ENCODE measurements at places on chromosomes 4 and X. TPM values are rescaled to one million over a fixed set of nuclear protein-coding genes. Genes with fewer than 3 reads are reported as not detected.
A peak's percentile ranks its signal among the peaks of the same experiment; 100 is the strongest.

Gene SFRP2
- not detected for total RNA-seq

Gene WDR17
- total RNA-seq = 1.5 TPM

Gene PABPC1L2A
- total RNA-seq = not detected

Gene GPR78
- total RNA-seq = not detected

Gene VCX
- total RNA-seq = not detected

Gene MAGEE2
- not detected for total RNA-seq

Gene TSPAN7
- total RNA-seq = not detected

Gene SORCS2
- total RNA-seq = not detected

Gene RPS6KA6
- not detected for total RNA-seq

Gene CLIC2
- 9.2 TPM for total RNA-seq

- peaks cover 5% of the 10 kb centered on the region for H3K4me1 ChIP-seq
- H3K27ac ChIP-seq = no peak overlapping the region
- no peaks in the 10 kb centered on the region for H3K27me3 ChIP-seq
- DNase-seq = no peak
- H3K36me3 ChIP-seq = no peaks in the 10 kb centered on the region
- H3K4me3 ChIP-seq = no peak overlapping the region
These were observed 33.8 kb upstream of the FAT4 start for GRCh38 chr4:125280892-125281403.

DNA sequence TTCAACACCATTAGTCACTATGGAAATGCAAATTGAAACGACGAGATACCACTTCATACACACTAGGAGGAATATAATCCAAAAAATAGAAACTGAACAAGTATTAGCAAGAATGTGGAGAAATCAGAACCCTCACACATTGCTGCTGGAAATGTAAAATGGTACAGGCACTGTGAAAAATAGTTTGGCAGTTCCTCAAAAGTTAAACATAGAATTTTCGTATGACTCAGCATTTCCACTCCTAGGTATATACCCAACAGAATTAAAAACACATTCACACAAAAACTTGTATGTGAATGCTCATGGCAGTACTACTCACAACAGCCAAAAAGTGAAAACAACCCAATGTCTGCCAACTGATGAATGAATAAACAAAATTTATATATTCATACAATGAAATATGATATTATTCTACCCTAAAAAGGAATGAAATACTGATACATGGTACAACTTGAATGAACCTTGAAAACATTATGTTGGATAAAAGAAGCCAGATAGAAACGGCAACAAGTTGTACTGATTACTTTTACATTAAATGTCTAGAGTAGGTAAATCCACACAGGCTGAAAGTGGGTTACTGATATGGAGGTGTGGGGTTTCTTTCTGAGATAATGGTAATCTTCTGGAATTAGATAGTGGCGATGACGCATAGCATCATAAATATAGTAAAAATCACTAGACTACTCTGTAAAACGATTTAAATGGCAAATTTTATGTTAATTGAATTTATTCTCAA is 22.3 kb downstream of the TEC start:
- no peaks in the 10 kb centered on the region for H3K36me3 ChIP-seq
- H3K27ac ChIP-seq = peak overlapping the region; percentile 25
- no peak overlapping the region for H3K4me3 ChIP-seq
- DNase-seq = peak; percentile 50

GRCh38 chr4:98556451-98556850 is 102.0 kb downstream of the TSPAN5 start:
- H3K36me3 ChIP-seq = no peaks in the 10 kb centered on the region
- DNase-seq = no peak
- H3K27ac ChIP-seq = no peak overlapping the region
- H3K27me3 ChIP-seq = no peaks in the 10 kb centered on the region
- peaks cover 11% of the 10 kb centered on the region for H3K4me1 ChIP-seq

DNA sequence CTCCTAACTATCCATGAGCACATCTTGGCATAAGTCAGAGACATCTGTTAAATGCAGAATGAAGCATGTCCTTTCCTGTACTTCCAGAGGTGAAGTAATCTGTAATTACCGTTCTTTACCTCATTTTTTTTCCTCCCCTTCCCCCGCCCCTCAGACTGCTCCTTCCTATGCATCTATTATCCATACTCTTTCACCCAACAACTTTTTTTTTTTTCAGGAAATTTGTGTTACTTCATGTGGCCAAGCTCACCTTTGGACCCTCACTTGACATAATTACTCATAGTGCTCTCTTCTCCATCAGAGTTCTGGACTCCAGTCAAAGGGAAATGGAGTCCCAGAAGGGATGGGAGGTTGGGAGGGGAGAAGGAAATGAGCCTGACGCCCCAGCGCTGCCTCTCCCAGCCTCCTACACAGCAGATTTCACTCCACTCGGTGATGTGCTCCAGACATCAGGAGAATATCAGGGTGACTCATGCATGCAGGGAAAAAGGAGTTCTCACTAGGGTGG is 568.8 kb downstream of the STIM2 start:
- no peak overlapping the region for H3K4me3 ChIP-seq
- H3K4me1 ChIP-seq = peaks cover 7% of the 10 kb centered on the region
- no peak overlapping the region for H3K27ac ChIP-seq
- no peaks in the 10 kb centered on the region for H3K27me3 ChIP-seq
- H3K36me3 ChIP-seq = no peaks in the 10 kb centered on the region

GRCh38 chr4:122764821-122765215 is 32.3 kb downstream of the BBS12 start:
- peak overlapping the region; percentile 51 for H3K4me3 ChIP-seq
- H3K27ac ChIP-seq = peak overlapping the region; percentile 92
- H3K27me3 ChIP-seq = no peaks in the 10 kb centered on the region
- H3K4me1 ChIP-seq = peaks cover 17% of the 10 kb centered on the region
- H3K36me3 ChIP-seq = peaks cover 7% of the 10 kb centered on the region
- peak; percentile 76 for DNase-seq

DNA sequence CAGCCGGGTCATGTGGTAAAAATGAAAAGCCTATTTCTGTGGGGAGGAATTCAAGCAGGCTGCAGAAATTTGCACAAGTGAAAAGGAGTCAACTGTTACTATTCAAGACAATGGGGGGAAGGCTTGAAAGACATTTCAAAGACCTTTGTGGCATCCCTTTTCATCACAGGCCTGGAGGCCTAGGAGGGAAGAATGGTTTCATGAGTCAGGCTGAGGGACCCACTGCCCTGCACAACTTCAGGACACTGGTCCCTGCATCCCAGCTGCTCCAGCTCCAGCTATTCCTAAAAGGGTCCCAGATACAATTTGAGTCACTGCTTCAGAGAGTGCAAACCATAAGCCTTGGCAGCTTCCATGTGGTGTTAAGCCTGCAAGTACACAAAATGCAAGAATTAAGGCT is 85.3 kb upstream of the POU3F4 start:
- no peak overlapping the region for H3K27ac ChIP-seq
- H3K27me3 ChIP-seq = no peaks in the 10 kb centered on the region
- no peak overlapping the region for H3K4me3 ChIP-seq
- DNase-seq = no peak
- no peaks in the 10 kb centered on the region for H3K36me3 ChIP-seq
- H3K4me1 ChIP-seq = no peaks in the 10 kb centered on the region

DNA sequence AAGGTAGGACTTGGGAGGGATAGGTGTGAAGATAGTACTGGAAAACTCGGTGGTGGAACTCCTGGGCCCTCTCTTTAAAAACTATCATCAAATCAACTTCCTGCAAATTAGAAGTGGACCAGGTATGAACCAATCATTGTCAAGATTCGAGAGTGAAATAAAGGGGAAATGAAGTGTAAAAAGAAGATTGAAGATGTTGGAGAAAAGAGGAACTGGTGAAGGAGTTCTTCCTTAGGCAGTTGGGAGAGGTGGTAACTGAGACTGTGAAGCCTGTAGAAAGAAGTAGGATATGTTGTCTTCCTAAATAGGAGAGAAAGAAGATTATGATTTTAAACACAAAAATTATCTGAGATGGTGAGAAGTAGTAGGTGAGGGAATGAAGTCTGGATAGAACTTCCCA is 212.2 kb downstream of the PPP1R2C start:
- no peaks in the 10 kb centered on the region for H3K4me1 ChIP-seq
- no peak for DNase-seq
- no peak overlapping the region for H3K27ac ChIP-seq
- peaks cover 43% of the 10 kb centered on the region for H3K27me3 ChIP-seq
- no peak overlapping the region for H3K4me3 ChIP-seq

- H3K4me1 ChIP-seq = peaks cover 5% of the 10 kb centered on the region
- no peak for DNase-seq
- H3K36me3 ChIP-seq = peaks cover 27% of the 10 kb centered on the region
These were observed 21.9 kb downstream of the AP1AR start for GRCh38 chr4:112253382-112254000.

- peak overlapping the region; percentile 4 for H3K27ac ChIP-seq
- no peak overlapping the region for H3K4me3 ChIP-seq
- no peaks in the 10 kb centered on the region for H3K27me3 ChIP-seq
- peaks cover 21% of the 10 kb centered on the region for H3K36me3 ChIP-seq
- no peaks in the 10 kb centered on the region for H3K4me1 ChIP-seq
These were observed 157.6 kb downstream of the ATRX start for GRCh38 chrX:77628294-77629025.

GRCh38 chrX:44400588-44400987 is 57.1 kb upstream of the EFHC2 start:
- no peak overlapping the region for H3K27ac ChIP-seq
- H3K4me1 ChIP-seq = peaks cover 14% of the 10 kb centered on the region
- H3K27me3 ChIP-seq = peaks cover 26% of the 10 kb centered on the region
- H3K36me3 ChIP-seq = no peaks in the 10 kb centered on the region
- peak; percentile 90 for DNase-seq

- H3K27ac ChIP-seq = no peak overlapping the region
- H3K27me3 ChIP-seq = no peaks in the 10 kb centered on the region
- no peak overlapping the region for H3K4me3 ChIP-seq
- no peak for DNase-seq
These were observed 23.0 kb upstream of the UGT2B15 start for GRCh38 chr4:68693325-68694075.

- no peak overlapping the region for H3K4me3 ChIP-seq
- no peaks in the 10 kb centered on the region for H3K36me3 ChIP-seq
- no peak for DNase-seq
- H3K27me3 ChIP-seq = no peaks in the 10 kb centered on the region
These were observed 75.3 kb upstream of the RAPGEF2 start for GRCh38 chr4:159027535-159027934.

DNA sequence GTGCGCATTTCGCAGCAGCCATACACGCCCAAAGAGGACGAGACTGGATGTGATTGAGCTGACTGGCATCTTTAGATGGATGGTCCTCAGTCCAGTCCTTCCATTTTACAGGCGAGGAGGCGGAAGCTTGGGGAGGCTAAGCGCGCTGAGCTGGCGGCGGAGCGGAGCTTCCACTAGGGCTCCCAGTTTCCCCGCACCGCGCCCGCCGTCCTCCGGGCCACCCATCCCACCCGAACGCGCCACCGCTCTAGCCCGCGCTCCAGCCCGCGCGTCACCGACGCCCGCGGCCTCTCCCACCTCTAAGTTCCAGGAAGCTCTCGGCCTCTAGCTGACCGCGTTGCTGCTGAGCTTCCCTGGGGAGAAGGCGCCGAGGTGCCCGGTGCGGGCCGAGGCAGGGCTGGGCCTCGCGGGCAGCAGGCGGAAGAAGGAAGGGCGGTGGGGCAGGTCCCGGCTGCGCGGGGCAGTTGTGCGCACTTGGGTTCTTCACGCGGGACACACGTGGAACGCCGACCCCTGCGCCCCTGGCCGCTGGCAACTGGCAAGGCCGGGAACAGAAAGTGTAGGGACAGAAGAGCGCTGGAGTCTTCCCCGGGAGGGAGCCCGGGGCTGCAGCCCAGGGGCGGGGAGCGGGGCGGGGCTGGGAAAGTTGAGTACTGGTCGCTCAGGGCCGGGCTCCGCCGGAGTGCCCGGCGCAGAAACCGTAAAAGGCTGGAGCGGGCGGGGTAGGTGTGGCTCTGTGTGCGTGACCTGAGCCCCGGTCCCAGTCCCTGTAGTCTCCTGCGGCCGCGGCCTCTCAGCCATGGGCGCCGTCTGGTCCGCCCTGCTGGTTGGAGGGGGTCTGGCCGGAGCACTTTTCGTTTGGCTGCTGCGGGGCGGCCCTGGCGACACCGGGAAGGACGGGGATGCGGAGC is at the start of gene STBD1:
Gene STBD1 (plus strand): TSS at position 763 of the 911 bp plus-strand sequence. CDS start 37 bp downstream, at position 800.
- H3K27ac ChIP-seq = peak within 1 kb of the TSS; percentile 66
- H3K4me3 ChIP-seq = peak within 1 kb of the TSS; percentile 94
- peaks cover 20% of the 10 kb centered on the region for H3K36me3 ChIP-seq
- H3K4me1 ChIP-seq = peaks cover 39% of the 10 kb centered on the region
- DNase-seq = peak; percentile 73

DNA sequence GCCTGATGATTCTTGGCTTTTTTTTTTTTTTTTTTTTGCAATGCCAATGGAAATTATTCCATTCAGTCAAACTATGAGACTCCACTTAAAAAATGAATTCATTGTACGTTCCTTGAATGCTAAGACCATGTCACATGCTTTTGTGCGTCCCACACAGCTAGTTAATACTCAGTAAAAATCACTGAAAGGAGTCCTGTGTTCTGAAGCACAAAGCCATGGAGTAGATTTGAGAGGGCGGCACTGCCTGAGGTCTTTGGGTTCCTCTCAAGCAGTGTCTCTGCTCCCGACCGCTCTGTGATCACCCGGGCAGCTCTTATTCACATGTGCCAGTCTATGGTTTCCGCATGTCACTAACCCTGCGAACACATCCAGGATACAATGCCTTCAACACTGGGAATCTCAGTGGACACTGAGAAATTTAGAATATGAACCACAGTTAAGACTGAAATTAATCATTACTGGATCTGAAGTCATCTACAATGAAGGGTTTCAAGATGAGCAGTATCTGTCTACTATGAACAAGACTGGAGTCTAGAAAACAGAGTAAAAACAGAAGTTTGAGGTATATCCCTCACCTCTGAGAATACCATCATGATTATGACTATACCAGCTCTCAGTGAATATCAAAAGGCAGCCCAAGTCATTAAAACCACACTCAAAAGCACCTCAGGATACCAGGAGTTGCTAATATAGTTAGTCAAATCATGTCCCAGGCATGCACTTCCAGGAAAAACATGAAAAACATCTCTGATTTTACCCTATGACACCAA is 193.0 kb downstream of the MGST2 start:
- no peaks in the 10 kb centered on the region for H3K4me1 ChIP-seq
- no peak overlapping the region for H3K4me3 ChIP-seq
- no peaks in the 10 kb centered on the region for H3K27me3 ChIP-seq
- DNase-seq = no peak
- H3K36me3 ChIP-seq = no peaks in the 10 kb centered on the region

DNA sequence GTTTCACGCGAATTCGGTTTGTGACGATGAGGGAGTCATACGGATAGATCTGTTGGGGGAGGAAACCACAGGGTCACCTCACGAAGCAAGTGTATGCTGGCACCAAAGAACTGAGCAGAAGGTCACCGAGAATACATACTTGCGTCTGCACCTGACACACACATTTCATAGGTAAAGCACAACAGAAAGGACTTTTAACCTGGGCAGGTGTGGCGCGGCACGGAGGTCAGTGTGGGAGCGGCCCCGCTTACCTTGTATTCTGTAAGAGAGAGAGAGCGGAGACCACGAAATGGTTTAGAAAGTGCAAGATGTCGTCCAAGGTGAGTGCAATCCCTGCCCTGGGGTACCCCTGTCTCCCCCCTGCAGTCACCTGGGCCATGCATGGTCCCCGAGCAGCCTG is 43.6 kb upstream of the AFAP1 start:
- DNase-seq = no peak
- H3K27me3 ChIP-seq = peaks cover 12% of the 10 kb centered on the region
- no peak overlapping the region for H3K27ac ChIP-seq
- no peaks in the 10 kb centered on the region for H3K36me3 ChIP-seq

All from MCF 10A (cell line).